ENCODE measurements at places on chromosomes 12 and 14.

DNA sequence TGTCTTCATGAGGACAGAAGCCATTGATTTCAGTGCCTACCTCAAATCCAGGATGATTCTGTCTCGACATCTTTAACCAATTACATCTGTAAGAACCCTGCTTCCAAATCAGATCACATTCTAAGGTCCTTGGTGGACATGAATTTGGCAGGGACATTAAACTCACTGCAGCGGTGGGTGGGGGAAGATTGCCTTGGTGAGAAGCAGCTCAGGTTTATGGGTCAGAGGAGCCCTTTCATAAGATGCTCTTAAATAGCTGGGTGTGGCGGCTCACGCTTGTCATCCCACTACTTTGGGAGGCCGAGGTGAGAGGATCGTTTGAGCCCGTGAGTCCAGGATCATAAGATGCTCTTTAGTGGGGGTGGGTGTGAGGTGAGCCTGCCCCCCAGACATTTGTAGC is 42.9 kb downstream of the ELK3 start:
- no peak for DNase-seq

DNA sequence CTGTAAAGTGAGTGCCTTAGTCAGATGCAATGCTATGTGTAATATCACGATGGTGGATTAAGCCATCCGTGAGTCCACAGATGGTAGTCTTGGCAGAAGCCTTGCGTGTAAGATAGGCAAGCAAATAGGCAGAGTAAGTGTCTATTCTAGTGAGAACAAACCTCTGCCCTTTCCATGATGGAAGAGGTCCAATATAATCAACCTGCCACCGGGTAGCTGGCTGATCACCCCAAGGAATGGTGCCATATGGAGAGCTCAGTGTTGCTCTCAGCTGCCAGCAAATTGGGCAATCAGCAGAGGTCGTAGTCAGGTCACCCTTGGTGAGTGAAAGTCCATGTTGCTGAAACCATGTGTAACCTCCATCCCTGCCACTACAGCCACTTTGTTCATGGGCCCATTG is 371.2 kb upstream of the LRFN5 start:
- DNase-seq: no peak

GRCh38 chr14:54267172-54267571 is 129.6 kb upstream of the CDKN3 start:
- DNase-seq: no peak

- DNase-seq: no peak
Measured at GRCh38 chr12:69512820-69513219, 42.6 kb downstream of the FRS2 start.

DNA sequence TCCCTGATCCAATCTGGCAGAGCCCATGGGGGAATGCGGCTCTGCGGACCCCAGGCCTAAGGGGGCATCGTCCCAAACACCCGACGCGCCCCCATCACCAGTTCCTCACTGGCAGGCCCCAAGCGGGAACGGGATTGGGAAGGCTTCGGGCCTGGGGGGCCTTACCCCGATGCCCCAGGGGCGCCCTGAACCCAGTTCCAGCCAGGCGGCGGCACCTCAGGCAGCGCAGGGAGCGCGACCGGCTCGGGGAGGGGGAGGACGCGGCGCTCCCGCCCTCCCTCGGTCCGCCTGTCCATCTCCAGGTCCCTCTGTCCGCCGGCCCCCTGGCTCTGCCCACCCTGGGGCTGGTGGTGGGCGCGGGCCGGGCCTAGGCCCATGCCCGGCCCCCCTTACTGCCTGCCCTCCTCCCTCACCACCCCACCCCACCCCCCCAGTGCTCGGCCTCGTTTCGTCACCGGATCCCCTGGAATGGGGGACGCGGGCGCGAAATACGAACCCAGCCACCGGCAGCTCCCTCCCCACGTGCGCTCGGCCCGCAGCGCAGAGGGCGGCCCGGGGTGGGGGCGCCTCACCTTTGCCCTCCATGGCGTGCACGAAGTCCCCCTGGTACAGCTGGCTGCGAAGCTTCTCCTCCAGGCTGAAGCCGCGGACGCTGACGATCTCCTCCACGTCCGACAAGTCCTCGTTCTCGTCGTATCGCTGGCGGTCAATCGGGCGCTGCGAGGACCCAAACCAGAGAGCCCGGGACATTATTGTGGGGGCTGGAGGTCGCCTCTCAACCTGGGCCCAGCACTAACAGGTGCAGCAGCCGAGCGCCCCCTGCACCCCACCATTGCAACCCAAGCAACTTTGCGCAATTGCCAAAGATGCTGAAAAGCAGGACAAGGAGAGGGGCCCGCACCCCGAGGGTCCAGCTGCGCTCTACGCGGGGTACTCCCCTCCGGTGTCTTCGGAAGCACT is 2.3 kb downstream of the KDM2B start:
- peak; percentile 43 for DNase-seq

DNA sequence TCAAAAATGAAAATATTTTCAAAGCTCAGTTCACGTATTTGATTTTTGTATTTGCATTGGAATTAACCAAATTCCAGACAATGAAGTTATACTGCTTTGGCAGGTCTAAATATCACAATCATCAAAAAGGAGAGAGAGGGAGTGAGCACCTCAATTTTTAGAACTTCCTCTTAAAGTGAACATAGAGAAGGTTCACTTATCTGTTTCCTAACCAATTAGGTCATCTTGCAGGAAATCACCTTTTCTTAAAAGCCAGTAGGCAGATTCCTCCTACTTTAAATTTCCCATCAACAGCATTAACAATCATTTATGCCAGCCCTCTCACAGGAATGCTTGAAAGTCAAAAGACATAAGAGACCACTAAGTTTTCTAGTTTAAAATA is 388.7 kb downstream of the ZFP36L1 start:
- DNase-seq: no peak

DNA sequence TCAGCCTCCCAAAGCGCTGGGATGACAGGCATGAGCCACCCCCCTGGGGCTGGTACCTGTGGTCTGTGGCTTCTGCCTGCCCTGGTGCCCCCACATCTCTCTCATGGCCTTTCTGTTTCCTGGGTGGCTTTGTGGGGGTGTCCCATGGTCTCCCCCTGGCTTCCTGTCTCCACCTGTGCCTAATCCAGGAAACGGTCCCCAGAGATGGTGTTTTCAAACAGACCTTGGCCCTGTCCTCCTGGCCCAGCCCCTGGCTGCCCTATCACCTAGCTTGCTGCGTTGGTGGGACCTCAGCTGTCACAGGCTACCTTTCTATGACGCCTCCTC is 18.1 kb downstream of the MEG3 start:
- no peak for DNase-seq

DNA sequence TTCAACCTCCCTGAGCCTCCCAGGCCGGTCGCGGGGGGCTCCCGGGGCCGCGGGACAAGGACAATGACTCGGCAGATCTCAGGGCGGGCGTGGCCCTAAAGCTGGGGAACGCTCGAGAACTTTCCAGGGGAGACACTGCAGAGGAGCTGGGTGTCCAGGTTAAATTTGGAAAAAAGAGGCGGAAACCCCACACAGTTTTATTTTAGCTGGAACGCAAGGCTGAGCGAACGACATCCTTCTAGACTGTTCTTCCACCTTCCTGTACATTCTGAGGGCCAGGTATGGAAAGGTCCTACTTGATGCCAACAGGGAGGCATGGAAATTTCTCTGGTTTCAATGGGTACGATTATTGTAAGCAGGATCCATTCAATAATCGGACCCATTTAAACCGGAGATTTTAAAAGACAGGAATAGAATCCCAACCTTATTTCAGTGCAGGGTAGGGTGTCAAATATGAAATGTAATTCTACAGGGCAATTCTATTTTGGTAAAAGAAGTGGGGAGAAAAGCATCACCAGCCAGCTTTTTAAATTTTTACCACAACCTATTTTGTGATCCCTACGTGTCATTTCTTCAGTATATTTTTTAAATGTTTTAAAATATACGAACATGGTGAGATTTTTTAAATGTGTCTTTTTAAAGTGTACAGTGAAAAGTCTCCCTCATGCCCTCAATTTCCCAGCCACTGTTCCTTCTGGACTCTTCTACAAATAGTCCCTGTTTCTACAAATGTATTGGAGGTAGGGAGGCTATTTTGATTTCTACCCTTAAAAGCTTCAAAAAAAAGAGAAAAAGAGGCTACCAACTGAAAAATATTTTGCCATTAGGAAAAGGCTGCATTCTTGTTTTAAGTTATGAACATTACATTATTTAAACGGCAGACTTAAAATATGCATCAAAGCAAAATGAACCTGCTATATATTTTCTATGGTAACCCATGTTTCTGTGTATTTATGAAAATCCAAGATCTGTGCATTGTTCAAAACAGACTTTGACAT is 1.1 kb upstream of the UBC start:
- no peak for DNase-seq

DNA sequence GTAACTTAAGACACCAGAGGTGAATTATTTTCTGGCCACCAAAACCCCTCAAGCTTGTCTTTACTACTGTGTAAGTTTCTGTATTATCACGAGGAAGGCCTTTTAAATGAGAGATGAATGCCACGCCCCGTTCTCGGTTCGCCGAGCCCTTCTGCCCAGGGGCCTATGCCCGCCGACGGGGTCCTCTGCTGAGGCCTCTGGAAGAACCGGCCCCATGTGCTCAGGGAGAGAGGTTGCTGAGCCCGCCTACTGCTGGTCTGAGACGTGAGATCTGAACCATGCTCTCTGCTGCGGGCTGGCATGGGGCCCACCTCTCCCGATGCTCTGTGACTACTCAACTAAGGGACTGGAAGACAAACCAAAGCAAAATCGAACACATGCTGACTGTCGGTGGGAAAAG is 21.0 kb downstream of the AMN start:
- no peak for DNase-seq

GRCh38 chr12:94037444-94037843 is 110.9 kb upstream of the PLXNC1 start:
- no peak for DNase-seq

- no peak for DNase-seq
Measured at GRCh38 chr14:77302926-77303325, 17.8 kb downstream of the POMT2 start.

GRCh38 chr14:75298187-75298965 is 19.7 kb downstream of the FOS start:
- no peak for DNase-seq

Data from activated naive CD4-positive, alpha-beta T cell treated with anti-CD3 and anti-CD28 coated beads, Interleukin-2, amount 10 ng/mL, durations not matched to agents 7 days and 5 days (primary cell).